A549 (cell line): ENCODE measurements at places on chromosomes 13 and 19. TPM values are rescaled to one million over a fixed set of nuclear protein-coding genes. Genes with fewer than 3 reads are reported as not detected.
A peak's percentile ranks its signal among the peaks of the same experiment; 100 is the strongest.

DNA sequence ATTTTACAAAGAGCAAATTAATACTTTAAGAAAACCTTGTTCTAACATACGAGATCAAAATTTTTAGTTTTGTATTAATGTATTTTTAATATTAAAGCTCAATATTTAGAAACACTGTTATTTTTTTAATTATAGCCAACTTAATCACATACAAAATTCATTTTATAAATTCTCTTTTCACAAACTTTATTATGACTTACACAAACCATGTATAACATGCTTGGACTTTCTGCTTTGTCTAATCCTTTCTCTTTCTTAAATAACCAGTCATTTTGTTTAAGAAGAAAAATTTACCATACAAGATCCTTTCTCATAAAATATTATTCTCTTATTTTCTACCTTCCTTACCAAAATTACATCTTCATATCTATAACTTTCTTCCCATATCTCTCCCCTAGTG is 62.2 kb downstream of the CYSLTR2 start:
- DNase-seq, result no peak

GRCh38 chr13:73321043-73321442 is 262.2 kb downstream of the KLF5 start:
- DNase-seq, result no peak

Gene LILRA1
- not detected in 3 replicates for polyA plus RNA-seq

Gene CKM
- polyA plus RNA-seq, result not detected in 3 replicates

Gene PLEKHF1
- 4.1 to 4.4 TPM (median 4.2 TPM) in 3 replicates for polyA plus RNA-seq

- no peak for DNase-seq
Measured at GRCh38 chr13:41053384-41053826, 7.9 kb upstream of the WBP4 start.

DNA sequence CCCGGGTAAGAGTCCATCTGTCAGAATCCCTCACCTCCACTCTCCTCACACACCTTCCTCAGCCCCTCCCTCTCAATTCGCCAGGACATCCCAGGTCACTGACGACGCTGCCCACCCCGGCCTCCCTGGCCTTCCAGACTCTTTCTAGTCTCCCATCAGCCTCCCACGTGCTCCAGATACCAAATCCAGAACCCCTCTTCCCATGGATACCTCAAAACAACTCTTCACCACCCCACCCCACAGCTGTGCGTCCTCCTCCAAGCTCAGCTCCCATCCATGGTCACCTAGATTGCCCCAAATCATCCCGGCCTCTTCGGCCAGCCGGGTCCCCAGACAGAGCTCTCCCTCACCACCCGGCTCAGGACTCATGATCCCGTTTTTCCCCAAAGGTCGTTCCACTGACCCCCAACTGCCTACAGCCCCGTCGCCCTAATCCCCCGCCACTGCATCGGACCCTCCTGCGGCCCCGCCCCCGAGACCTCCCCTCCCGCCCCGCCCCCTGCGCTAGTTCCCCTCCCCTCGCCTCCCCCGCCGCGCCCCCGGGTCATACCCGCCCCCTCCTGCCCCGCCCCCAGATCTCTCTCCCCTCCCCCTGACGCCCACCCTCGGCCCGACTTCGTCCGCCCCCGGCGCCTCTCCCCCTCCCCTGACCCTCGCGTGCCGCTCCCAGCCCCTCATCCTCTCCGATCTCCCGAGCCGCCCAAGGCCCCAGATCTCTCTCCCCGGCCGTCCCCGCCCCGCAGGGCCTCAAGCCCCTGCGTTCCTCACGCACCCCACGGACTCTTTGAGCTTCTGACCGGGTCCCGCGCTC is 546 bp downstream of the UBXN6 start:
- DNase-seq, result no peak

Gene IGSF23
- polyA plus RNA-seq, result 0.35 to 0.45 TPM (median 0.42 TPM) in 3 replicates

GRCh38 chr13:52001120-52001731 is 10.0 kb downstream of the ATP7B start:
- peak; percentile 46 for DNase-seq

DNA sequence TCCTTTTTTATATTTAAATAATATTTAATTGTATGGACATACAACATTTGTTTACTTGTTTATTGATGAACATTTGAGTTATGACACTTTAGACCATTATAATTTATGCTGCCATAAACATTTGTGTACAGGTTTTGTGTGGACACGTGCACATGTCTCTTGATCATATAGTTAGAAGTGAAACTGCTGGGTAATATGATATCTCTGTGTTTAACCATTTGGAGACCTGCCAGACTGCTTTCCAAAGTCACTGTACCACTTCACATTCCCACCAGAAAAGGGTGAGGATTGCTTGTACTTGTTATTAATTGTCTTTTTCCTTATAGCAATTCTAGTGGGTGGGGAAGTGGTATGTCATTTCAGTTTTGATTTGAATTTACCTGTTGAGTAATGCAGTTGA is 145.6 kb upstream of the KLHL1 start:
- no peak for DNase-seq
